Ammon's horn (tissue), 1 donor: ENCODE measurements at places on chromosomes 5 and 9.

DNA sequence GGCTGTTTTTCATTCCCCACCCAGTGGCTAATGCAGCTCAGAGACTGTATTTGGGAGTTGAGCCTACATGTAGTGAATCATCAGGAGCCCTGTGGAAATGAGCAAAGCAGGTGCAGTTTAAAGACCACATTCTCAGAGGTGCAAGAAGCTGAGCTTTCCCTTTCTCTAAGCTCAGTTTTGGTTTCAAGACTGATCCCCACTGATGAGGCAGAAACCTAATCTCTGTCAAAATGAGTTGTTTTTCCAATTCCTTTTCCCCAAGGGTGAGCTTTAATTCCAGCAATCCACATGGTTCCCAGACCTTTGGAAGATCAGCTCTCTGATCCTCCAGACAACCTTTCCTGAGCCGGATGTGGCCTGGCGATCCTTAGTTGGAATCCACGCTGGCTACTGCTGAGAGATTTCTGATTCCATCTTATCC is 420.5 kb downstream of the EBF1 start:
- no peak for DNase-seq

- DNase-seq = no peak
These were observed 764.7 kb downstream of the MTRR start for GRCh38 chr5:8633696-8634095.

DNA sequence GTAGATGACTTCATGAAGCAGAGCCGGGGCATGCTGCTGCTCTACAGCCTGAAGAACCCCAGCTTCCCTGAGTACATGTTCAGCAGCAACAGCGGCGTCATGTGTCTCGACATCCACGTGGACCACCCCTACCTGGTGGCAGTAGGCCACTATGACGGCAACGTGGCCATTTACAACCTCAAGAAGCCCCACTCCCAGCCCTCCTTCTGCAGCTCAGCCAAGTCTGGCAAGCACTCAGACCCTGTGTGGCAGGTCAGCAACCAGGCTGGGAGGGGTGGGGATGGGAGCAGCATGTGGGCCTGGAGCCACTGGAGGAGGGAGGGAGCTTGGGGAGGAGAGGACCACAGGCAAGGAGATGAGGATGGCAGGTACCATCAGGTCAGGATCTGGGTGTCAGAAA is 16.2 kb downstream of the ENHO start:
- no peak for DNase-seq

DNA sequence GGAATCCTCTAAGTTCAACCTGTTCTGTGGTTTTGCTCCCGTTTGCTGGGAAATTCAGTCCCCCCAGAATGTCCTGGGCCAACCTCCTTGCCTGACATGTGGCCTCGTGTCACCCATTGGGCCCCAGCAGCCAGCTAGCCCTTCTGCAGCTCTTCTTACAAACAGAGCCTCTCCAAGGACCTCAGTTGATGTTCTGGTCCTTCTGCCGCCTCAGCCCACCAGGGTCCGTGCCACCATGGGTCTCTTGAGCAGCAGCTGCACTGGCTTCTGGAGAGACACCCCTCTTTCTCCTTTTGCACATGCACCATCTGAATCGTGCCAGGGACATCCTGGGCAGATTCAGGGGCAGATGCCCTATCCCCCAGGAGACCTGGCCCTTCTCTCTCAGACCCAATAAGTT is 85.0 kb downstream of the LMX1B start:
- no peak for DNase-seq

- DNase-seq = no peak
These were observed 466.1 kb downstream of the PTPRD start for GRCh38 chr9:10146517-10147331.

DNA sequence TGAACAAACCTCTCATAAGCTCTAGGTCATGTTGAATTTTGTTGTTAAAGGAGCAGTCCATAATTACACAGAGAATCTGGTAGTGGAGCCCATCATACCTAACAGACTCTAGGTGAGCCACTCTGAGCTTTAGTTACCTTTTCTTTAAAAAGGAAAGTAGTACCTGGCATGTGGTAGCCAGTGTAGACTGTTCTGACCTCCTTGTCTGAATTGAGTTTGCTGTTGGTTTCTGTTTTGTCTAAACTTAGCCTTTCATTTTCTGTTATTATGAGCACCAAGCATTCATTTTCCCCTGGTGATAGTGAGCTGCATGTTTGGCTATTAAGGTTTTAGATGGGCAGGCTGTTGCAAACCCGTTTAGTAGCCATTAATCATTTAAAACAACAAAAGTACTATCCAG is 112.2 kb downstream of the MAST4 start:
- DNase-seq = no peak

DNA sequence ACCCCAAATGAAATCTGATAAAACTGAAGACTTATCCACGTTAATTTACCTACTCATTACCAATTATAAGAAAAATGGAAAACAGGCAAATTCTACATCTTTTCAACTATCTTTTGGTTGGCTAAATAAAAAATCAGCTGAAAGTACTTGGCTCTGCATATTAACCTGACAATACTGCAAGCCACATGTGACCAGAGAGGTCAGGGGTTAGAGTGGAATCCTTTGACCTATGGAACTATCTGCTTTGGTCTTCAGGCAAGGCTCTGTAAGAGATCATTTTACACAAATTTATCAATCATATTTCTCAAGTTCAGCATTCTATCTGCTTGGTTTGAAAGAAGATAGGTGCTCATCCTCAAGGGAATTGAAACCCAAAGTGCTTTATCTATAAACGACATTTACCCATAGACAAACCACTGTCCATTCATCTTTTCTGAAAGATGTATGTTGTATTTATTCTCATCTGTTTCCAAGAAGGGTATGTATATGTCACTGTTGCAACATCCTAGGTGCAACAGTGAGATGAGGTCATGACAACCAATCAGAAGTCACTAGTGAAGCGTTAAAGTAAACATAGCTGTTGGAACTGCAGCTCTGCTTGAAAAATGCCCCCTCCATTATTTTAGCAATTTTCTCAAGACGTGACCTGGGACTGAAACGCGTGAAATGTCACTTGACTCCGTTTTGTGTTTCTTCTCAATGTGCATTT is 144.9 kb upstream of the POU5F2 start:
- DNase-seq = no peak

DNA sequence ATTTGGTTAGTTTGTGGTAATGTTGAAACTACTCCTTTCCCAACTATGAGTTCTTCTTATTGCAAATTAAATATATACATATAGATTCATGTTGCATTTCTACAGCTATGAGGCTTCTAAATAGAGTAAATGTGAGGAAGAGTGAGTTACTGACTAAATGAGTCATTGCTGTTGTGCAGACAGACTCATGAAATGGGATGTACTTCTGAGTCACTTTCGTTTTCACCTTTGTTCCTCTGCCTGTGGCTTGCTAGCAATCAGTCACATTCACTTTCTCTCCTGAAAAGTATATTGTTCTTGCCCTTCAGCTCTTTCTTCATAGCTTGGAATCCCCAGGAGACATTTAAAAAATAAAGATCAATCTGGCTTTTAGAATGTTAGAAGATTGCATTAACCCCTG is 295.5 kb upstream of the SMC2 start:
- DNase-seq = no peak

DNA sequence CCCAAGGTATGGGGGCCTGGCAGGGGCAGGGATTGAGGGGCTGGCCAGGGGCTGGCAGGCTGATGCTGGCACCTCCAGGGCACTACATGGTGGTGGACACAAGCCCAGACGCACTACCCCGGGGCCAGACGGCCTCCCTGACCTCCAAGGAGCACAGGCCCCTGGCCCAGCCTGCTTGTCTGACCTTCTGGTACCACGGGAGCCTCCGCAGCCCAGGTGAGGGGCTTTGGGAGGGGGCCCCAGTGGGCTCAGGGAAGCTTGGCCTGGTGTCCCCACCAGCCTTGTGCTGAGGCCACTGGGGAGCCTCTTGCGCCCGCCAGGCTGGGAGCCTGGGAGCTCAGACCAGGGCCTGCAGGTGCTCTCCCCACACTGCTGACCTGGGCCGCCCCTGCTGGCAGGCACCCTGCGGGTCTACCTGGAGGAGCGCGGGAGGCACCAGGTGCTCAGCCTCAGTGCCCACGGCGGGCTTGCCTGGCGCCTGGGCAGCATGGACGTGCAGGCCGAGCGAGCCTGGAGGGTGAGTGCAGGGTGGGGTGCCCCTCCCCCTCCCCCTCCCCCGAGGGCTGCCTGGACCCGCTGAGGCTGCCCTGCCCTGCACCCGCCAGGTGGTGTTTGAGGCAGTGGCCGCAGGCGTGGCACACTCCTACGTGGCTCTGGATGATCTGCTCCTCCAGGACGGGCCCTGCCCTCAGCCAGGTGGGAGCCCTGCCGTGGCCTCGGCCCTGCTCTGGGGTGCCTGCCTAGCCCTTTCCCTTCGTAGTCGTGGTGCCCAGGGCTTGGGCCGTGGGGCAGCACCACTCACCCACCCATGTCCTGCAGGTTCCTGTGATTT is 5.7 kb downstream of the MAMDC4 start:
- no peak for DNase-seq

- DNase-seq = no peak
These were observed 9.1 kb downstream of the ZNF300 start for GRCh38 chr5:150895431-150896428.

- no peak for DNase-seq
These were observed 124.3 kb upstream of the SLC24A2 start for GRCh38 chr9:19913151-19913550.

DNA sequence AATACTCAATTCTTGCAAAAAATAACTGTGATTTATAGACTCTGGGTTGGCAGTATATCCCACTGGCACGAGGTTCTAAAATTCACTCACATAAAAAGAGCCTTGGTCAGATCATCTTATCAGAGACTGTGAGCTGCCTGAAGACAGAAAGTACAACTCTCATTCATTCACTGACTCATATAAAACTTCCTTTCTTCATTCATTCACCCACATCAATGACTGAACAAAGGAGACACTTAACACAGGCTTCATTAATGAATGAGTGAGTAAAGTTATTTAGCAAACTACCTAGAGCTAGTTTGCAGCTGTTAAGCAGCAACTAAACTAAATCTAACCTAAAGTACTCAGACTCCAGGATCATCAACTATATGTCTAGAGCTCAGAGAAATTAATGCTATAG is 214.7 kb downstream of the DENND1A start:
- no peak for DNase-seq

GRCh38 chr5:39216631-39217030 is 2.7 kb downstream of the FYB1 start:
- DNase-seq = no peak

- no peak for DNase-seq
These were observed 96.8 kb downstream of the OR2K2 start for GRCh38 chr9:111232997-111233790.

GRCh38 chr5:16477541-16477940 is 11.9 kb upstream of the ZNF622 start:
- DNase-seq = no peak
